Stimulated activated CD8-positive, alpha-beta memory T cell treated with anti-CD3 and anti-CD28 coated beads, Interleukin-12 subunit alpha, Interleukin-12 subunit beta, amount 100 ng/mL, for 4 hours (primary cell): ENCODE measurements at places on chromosomes 2 and 18.

GRCh38 chr2:182379241-182379640 lies 47.6 kb downstream of the PDE1A start:
- DNase-seq: no peak

DNA sequence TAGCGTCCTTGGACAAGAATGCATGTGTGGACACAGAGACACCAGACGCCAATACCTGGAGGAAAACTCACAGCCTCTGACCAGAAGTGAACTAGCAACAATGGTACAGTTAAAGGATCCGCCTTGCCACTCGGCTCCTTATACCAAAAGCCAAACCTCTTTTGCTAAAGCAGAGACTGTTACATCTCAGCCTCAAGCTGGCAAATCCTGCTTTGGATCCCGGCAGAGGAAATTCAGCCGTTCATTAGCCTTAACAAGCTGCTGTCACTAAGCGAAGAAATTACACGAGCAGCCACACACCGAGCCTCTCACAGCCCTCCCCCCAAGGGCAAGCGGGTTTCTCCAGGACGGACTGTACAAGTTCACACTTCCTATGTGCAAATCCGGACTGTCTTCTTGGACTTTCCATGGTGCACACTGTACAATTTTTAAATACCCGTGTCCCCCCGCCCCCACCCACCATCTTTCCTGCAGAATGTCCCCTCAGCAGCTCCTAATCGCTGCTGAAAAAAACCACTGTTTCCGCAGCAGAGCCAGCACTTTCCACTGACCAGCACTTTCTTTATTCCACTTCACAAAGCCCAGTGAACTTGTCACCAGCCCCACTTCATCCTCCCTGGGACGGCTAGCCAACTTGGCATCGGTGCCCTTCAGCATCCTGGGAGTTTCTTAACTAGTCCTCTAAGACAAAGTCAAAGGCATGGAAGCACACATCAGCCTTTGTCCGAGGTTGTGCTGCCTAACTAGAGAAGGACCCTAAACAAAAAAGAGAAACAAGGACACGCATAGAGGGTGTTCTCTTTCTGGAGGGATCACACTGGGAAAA lies 1.5 kb downstream of the KLF7 start:
- no peak for DNase-seq

DNA sequence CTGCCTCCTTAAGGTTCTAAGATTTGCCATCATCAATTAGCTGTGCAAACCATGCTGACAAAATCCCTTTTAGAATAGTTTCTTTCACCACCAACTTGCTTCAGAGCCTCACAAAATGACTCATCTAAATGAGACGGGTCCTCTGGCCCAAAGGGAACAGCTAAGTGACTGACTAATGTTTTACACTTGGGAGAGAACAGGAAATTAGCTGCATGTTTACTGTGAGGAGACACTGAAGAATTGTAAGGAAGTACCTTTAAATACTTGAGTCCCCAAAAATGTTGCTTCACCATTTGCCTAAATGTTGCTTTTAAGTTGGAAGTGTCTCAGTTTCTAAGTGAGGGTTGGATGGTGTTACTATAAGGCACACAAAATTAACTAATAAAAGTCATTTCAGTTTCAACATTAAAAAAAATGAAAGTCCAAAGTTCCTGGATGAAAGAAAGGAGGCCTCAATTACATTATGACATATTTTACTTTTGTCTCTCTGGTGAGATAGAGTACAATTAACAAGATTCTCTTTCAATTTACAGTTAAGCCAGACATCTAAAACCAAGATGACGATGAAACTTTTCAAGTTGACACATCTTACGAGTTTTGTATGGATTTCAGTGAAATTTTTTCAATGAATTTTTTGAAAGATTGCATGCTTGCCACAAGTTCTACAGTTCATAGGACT lies 229.1 kb upstream of the FN1 start:
- DNase-seq: no peak

- no peak for DNase-seq
Measured at GRCh38 chr2:40416486-40416885, 35.4 kb downstream of the SLC8A1 start.

DNA sequence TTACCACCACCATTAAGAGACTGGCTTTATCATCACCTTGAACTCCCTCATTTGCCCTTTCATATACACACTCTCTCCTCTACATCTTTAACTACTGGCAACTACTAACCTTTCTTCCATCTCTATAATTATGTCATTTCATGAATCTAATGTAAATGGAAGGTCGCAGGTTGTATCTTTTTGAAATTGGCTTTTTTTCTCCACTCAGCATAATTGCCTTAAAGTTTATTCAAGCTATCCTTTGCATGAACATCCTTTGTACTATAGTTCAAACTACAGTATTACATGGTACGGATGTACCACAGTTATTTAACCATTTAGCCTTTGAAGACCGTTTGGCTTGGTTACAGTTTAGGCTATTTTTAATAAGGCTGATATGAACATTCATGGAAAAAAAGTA lies 129.5 kb upstream of the ZNF804A start:
- no peak for DNase-seq

GRCh38 chr18:9055185-9055584 lies 47.3 kb upstream of the NDUFV2 start:
- DNase-seq: no peak

DNA sequence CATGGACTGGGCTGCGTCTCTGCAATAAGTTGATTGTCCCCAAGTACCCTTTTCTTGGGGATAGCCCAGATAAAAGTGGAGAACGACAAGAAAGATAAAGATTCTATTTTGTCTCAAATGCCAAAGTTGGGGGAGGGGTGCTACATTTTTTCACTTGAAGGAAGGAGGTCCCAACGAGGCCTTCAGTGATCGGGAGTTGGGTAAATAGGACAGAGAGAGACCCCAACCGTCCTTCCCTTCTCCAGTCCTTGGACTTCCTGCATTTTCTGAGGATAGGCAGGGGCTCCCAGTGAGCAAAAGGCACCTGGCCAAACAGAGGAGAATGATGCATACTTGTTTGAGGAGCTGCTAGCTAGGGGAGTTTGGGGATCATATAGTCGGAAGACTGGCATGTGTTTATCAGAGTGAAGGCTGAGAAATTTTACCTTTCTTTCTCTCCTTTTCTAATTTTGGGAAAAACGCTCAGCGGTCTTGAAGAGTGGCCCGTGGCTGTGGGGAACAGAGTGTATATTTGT lies 3.5 kb upstream of the EN1 start:
- DNase-seq: no peak

GRCh38 chr2:32719430-32719829 lies 91.6 kb downstream of the TTC27 start:
- DNase-seq: no peak

- no peak for DNase-seq
Measured at GRCh38 chr2:196080526-196080925, 11.9 kb upstream of the DNAH7 start.

DNA sequence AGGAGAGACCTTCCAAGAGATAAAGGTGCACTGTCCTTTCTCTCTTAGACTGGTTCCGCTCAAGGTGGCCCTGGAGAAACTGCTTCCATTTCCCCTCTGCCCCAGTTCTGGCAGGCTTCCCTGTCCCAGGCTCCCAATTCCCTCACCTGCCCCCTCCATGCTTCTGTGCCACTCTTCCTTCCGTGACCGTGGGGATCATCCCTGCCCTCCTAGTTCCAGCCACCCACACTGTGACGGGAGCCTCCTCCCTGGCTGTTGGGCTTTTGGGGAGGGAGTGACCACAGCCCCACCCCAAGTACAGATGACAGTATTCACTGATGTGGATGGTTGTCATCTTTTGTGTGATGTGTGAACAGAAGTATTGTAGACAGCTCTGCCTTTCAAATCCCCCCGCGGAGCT lies 2.8 kb downstream of the IMPA2 start:
- DNase-seq: no peak

- no peak for DNase-seq
Measured at GRCh38 chr18:10797896-10798295, 272.1 kb downstream of the NAPG start.

DNA sequence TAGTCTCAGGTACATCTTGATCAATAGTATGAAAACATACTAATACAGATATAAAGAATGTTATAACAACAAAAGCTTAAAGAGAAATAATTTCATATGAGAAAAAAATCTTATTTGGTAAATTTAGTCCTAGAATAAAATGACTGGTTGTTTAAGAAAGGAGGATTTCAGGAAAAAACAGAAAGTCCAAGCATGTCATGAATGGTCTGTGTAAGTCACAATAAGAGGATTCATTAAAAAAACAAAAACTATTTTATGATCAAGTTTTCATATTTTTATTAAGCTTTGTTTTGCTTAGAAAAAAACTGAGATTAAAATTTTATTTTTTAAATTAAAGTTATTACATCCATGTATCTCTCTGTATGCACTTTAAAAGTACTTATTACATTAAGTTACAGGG lies 353.9 kb upstream of the SPHKAP start:
- no peak for DNase-seq
